ENCODE measurements at places on chromosomes 5 and 9.

GRCh38 chr5:178551059-178551458 is 39.1 kb downstream of the COL23A1 start:
- H3K27me3 ChIP-seq = peaks cover 47% of the 10 kb centered on the region
- H3K27ac ChIP-seq = no peak overlapping the region
- H3K36me3 ChIP-seq = peaks cover 3% of the 10 kb centered on the region
- H3K4me3 ChIP-seq = no peak overlapping the region
- DNase-seq = no peak

- H3K27ac ChIP-seq = no peak overlapping the region
- peaks cover 82% of the 10 kb centered on the region for H3K27me3 ChIP-seq
- no peaks in the 10 kb centered on the region for H3K4me1 ChIP-seq
- DNase-seq = no peak
Observed at GRCh38 chr9:135218331-135219225, 131.1 kb downstream of the OLFM1 start.

DNA sequence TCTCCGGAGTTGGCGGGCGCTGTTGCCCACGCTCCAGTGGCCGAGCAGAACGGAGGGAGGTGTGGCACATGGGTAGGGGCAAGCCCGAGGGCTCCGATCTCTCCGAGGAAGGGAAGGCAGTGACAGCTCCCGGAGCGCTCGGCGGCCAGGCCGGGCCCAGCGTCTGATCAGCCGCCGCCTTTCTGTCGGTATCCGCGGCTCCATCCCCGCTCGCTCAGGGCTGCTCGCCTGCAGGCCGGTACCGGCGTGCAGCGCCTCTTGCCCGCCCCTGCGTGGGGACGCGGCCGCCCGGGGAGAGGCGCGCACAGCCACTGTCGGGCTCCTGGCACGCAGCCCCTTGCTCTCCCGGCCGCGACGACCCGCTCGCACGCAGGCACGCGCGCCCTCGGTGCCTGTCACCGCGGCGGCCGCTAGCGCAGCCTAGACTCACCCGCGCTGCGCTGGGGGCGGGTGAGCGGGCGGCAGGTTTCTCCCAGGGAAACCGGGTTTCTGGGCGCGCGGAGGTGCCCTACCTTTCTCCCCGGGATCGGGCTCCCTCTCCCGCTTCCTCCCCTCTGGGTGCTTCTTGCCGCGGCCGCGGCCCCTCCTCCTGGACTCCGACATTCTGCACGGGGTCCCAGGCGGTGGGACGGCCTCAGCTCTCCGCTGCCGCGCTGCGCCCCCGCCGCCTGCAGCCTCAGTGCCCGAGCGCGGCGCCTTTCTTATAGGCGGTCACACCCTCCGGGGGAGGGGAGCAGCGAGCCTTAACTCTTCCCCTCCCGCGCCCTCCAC is 108.4 kb downstream of the PSD2 start:
- DNase-seq = no peak
- peak overlapping the region; percentile 70 for H3K4me3 ChIP-seq
- H3K4me1 ChIP-seq = peaks cover 8% of the 10 kb centered on the region
- H3K27ac ChIP-seq = no peak overlapping the region
- H3K27me3 ChIP-seq = peaks cover 43% of the 10 kb centered on the region

- DNase-seq = no peak
- no peak overlapping the region for H3K27ac ChIP-seq
- H3K36me3 ChIP-seq = peaks cover 3% of the 10 kb centered on the region
- H3K27me3 ChIP-seq = no peaks in the 10 kb centered on the region
- H3K4me1 ChIP-seq = peaks cover 31% of the 10 kb centered on the region
Observed at GRCh38 chr5:77758141-77758938, 17.8 kb downstream of the TBCA start.

DNA sequence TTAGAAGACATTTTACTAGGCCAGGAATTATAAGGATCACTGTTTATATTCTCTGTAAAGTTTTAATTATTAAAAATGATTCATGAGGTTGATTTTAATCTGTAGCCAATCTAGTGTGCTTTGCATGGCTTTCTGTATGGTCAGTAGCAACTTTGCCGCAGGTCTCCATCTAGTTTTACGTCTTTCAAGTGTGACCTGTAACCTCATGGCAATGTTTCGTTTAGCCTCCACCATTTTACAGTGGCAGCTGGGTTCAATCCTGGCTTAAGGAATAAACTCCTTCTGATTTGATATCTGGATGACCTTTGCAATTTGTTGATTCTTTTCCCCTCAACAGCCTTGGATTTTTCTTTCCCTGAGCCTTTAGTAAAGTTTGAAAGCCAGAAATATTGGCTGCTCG is 434.5 kb upstream of the CDH9 start:
- no peak for DNase-seq
- no peak overlapping the region for H3K4me3 ChIP-seq
- no peaks in the 10 kb centered on the region for H3K36me3 ChIP-seq
- H3K27ac ChIP-seq = no peak overlapping the region
- no peaks in the 10 kb centered on the region for H3K27me3 ChIP-seq
- H3K4me1 ChIP-seq = no peaks in the 10 kb centered on the region

DNA sequence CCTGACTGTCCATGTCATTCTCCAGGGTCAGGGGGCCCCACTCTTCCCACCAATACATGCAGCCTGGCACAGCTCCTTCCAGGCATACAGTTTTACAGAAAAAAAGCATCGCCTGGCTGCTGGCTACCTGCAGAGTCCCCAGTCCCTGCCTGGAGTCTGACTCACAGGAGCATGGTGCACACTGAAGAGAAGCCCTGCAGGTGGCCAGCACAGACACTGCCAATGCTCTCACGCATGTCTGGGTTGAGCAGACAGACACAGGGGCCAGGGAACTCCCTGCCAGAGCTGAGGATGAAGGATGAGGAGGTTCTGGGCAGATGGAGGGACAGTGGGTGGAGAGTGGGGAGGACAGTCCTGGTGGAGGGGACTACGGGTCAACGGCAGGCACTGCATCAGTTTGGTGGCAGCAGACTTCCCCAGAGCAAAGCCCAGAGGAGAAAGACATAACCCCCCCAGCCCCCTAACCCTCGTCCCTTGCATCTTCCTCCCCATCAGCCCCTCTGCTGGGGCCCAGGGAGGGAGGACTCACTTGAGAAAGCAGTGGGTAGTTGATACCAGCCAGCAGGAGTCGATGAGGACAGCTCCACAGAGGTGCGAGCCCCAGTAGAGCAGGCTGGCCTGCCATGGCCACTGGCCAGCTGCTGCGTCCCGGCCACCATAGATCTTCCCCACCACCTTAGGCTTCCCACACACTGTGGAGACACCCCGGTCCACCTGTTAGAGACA is 72.9 kb upstream of the SPTLC1 start:
- no peak overlapping the region for H3K4me3 ChIP-seq
- peaks cover 36% of the 10 kb centered on the region for H3K27me3 ChIP-seq
- DNase-seq = no peak
- no peaks in the 10 kb centered on the region for H3K4me1 ChIP-seq

GRCh38 chr5:72151169-72151568 is 43.9 kb downstream of the MAP1B start:
- H3K4me3 ChIP-seq = no peak overlapping the region
- peaks cover 14% of the 10 kb centered on the region for H3K27me3 ChIP-seq
- no peak overlapping the region for H3K27ac ChIP-seq
- no peak for DNase-seq
- no peaks in the 10 kb centered on the region for H3K4me1 ChIP-seq
